ENCODE measurements at places on chromosomes 2 and 18. TPM values are rescaled to one million over a fixed set of nuclear protein-coding genes. Genes with fewer than 3 reads are reported as not detected.

The NXPH2 gene
- total RNA-seq: 4.8 TPM

DNA sequence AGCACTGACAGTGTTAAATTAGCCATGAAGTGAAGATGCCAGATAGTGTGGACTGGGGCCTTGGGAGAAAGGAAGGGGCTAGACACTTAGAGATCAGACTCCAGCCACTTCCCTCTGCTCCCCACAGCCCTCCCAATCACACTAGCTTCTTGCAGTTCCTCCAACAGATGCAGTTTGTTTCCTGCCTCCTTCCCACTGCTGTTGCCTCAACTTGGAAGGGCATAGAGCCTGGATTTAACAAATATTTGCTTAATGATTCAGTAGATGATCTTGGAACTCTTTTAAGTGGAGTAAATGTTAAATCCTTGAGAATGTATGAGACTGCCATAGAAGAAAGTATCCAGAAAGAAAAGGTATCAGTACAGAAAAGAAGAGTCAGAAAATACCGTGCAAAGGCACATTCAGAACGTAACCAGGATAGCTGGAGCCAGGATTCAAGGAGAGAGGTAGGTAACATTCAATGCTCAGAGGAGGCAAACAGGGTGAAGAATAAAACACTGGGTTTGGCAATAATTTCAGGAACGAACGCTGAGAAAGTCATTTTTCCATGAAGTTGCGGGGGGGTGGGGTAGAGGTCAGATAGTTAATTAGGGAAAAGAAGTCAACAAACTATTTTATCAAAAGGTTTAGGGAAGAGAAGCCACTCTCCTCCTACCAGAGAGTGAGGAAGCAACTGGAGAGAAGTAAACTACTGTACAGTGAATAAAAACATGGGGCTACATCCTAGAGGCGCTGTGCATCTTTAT lies 1.3 kb upstream of the BZW1 start:
- DNase-seq: no peak

DNA sequence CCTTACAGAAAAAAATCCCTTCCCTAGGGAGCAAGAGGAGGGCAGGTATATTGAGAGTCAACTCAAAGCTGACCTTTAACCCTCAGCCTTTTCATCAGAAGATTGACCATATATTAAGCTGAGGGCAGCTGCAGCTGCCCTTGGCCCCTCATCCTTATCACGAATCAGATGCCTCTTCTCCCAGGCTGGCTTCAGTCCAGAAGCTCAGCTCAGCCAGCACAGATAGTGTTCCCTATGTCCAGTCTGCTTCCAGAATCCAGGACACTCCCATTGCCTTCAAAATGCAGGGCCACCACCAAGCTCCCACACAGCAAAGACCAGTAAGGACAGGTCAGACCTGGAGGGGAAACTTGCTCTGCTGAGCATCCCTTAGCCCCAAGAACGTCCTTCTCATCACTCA lies 146.1 kb downstream of the BCL11A start:
- DNase-seq: no peak

GRCh38 chr2:239689410-239689809 lies 288.6 kb upstream of the HDAC4 start:
- DNase-seq: no peak

DNA sequence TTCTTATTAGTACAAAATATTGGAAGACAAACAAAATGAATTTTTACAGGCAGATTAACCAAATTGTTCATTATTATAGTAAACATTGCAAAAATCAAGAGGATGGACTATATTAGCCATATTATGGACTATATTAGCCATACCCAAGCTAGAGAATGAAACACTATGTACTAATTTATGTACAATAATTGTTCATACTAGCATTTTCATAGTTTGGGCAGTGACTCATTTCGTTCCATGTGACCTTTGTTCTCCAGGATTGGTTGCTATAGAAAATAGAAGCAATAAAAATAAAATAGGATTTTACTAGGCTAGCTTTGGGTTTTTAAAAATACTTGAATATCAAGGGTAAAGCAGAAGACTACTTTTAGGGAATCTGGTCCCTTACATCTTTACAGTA lies 176.8 kb downstream of the ZEB2 start:
- no peak for DNase-seq

DNA sequence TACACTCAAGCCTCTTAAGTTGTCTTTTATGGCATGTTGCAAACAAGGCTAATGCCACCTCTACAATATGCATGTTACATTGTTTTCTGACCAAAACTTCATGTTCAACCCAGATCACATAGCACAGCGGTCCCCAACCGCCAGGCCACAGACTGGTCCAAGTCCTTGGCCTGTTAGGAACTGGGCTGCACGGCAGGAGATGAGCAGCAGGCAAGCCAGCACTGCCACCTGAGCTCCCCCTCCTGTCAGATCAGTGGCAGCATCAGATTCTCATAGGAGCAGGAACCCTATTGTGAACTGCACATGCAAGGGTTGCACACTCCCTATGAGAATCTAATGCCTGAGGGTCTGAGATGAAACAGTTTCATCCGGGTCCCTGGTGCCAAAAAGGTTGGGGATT lies 324.8 kb upstream of the CHAC2 start:
- no peak for DNase-seq

- no peak for DNase-seq
Measured at GRCh38 chr2:64929333-64929732, 59.9 kb upstream of the SLC1A4 start.

Data from A673 (cell line).